ENCODE measurements at places on chromosomes 7 and 10.

GRCh38 chr10:74973741-74974392 lies 137.6 kb upstream of the SAMD8 start:
- DNase-seq: no peak

GRCh38 chr7:157475095-157475494 lies 138.3 kb downstream of the DNAJB6 start:
- DNase-seq: no peak

DNA sequence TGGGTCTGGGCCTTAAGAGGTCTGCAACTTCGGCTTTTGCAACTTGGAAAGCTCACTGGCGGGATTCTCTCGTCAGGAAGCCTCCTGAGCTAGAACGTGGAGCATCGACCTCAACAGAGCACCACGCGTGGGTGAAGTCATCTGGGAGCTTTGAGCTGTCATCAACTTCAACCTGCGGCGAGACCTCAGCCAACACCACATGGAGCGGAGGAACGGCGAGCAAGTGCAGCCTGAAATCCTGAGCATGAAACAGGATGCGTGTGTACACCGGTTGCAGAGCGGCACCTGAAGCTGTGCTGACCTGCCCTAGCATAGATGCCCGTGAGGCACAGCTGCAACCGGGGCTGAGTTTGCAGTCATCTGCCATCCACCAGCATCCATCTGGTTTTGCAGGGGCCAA lies 295.7 kb upstream of the SHH start:
- no peak for DNase-seq

GRCh38 chr10:73577788-73578187 lies 13.4 kb downstream of the USP54 start:
- no peak for DNase-seq

- DNase-seq: no peak
Measured at GRCh38 chr7:139329119-139329518, 12.0 kb upstream of the FMC1 start.

- DNase-seq: no peak
Measured at GRCh38 chr10:9097206-9097990, 1042.9 kb downstream of the GATA3 start.

- DNase-seq: no peak
Measured at GRCh38 chr7:148535217-148535616, 55.3 kb upstream of the C7orf33 start.

DNA sequence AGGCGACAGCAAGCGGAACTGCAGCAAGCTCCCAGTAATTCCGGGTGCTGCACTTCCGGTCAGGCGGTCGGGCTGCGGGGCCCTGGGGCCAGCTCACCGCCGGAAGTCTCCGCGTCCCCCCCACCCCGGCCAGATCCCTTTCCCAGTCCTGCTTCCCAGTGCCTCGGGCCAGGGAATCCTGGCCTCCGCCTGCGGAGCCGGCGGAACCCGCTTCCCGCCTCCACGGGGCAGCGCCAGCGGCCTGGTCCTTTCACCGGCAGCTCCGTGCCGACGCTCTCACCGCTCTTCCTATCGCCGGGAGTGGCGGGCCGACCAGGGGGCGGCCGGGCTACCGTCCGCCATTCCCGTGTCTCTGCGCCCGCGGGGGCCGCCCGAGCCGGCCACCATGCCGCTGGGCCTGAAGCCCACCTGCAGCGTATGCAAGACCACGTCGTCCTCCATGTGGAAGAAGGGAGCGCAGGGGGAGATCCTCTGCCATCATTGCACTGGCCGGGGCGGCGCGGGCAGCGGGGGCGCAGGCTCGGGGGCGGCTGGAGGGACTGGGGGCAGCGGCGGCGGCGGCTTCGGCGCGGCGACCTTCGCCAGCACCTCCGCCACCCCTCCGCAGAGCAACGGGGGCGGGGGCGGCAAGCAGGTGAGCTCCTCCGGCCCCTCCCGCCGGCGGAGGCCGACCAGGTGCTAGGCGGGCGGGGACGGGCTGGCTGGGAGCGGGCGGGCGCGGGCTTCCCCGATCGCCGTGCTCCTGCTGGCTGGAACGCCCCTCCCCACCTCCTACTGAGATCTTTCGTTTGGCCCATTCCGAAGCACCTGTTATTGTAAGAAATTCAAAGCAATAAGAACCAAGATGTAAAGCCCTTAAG lies at the start of gene GATAD1:
TSS of gene GATAD1 (plus strand) at position 138 of the 860 bp plus-strand sequence. CDS start at position 386, 248 bp downstream.
- DNase-seq: peak; percentile 91

DNA sequence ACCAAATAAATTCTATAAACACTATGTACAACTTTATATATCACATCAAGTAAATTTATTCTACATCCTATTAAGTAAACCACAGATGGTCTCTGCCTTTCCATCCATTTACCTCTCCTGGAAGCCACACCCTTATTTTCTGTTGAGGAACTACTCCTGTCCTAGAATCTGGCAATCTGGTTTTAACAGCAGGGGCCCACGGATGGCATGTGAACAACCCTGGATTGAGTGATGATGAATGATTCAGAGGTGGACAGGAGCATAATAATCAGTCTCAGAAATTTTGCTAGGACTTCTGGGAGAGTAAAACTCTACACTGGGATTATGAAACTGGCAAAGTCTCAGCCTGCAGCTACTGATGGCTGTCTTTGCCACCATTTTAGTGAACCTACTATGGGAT lies 54.1 kb downstream of the CDK6 start:
- no peak for DNase-seq

- DNase-seq: no peak
Measured at GRCh38 chr7:142250705-142251104, 7.2 kb downstream of the PRSS58 start.

- DNase-seq: no peak
Measured at GRCh38 chr7:159060440-159060839, 84.2 kb downstream of the VIPR2 start.

DNA sequence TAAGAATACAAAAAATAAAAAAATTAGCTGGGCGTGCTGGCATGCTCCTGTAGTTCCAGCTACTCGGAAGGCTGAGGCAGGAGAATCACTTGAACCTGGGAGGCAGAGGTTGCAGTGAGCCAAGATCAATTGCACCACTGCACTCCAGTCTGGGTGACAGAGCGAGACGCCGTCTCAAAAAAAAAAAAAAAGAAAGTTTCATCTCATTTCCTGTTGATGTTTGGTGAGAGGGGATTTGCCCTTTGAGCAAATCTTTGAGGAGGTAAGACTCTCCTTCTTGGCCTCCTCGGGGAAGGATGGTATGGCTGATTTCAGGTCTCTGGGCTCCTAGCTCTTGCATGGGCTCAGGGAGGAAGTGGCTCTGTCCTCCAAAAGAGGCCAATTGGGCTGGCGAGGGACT lies 3.6 kb upstream of the GRID2IP start:
- no peak for DNase-seq

- no peak for DNase-seq
Measured at GRCh38 chr7:74464931-74465886, 11.5 kb downstream of the GTF2IRD1 start.

GRCh38 chr7:72106405-72106804 lies 305.7 kb downstream of the CALN1 start:
- no peak for DNase-seq

DNA sequence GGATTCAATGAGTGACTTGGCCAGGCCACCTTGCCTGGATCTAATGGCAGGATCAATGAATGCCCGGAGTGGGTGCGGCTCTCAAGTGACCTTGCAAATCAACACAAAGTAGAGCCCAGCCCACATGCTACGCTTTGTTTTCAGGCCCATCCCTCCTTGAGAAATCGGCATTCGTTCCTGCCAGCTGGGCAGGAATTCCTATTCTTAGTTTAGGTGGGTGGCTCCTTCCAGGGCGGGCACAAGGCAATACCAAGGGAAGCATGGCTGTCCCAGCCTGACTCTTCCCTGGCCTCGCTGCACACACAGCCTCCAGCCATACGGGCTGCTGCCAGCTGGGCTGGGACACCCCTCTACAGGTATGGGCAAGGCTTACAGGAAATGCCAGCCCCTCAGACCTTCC lies 119.3 kb downstream of the SH3PXD2A start:
- no peak for DNase-seq

GRCh38 chr7:101315336-101315735 lies 6.3 kb downstream of the IFT22 start:
- DNase-seq: peak; percentile 27

DNA sequence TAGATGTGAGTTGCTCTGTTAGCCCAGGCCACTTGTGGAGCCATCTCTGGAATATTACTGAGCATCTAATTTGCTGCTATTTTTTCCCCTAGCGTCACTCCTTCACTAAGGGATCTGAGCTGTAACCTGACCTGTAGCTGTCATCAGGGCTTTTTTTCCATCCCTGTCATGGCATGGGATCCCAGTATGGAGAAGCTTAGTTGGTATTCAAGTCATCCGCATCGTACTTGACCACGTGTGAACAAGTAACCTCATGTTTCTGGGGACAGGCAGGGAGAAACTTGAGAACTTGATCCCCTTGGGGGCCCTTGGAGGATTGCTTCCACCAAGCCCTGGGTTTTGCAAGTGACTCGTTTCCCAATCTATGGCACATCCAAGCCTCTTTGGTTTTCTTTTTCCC lies 474.4 kb upstream of the GALNT17 start:
- no peak for DNase-seq

DNA sequence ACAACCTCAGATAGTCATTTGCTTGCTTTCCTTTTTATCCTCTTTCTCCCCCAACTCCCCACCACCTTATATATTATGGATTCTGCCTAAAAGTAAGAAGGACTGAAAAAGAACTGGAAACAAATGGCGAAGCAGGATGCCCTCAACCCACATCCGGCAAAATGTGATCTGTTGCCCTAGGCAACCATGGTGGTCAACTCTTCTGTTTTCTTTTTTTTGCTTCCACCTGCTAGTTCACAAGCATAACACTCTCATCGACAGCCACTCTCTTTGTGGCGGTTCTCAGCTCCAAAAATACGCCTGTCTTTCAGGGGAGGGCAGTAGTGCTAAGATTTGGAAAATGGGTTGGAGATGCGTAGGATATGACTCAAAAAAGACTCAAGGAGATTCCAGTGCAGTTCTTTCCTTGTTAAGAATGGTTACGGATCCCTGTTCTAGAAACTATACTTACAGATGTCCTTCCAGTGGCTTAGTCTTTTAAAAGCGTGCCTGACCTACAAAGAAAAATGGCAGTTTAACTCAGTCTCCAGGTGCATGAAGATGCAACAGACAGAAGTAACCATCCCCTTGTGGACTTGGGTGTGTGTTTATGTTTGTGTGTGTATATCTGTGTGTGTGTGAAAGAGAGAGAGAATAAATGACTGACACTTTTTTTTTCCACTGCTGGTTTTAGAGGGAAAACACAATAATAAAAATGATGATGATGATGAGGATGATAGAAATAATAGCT lies 10.7 kb downstream of the APBB1IP start:
- no peak for DNase-seq

- DNase-seq: peak; percentile 14
Measured at GRCh38 chr10:122561212-122561611, 658 bp downstream of the DMBT1 start.

GRCh38 chr10:93255546-93255945 lies 181.9 kb downstream of the CYP26A1 start:
- DNase-seq: no peak

DNA sequence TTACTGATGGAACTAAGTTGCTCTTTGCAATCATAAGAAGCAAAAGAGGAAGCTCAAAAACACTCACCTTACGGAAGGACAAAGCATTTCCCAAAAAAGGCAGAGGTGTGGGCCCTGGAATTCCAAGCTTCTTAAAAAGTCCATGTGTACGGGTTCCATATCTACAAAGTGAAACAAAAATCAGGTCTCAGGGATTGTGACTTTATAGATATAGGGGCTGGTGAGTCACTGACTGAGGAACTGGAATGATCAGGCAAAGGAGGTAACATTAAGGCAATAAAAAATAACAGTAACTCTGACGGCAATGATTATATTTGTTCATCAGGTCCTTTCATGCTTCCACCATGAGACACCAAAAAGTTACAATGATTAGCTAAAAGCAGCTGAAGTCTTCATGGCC lies 4.0 kb downstream of the CYP3A7 start:
- DNase-seq: no peak

DNA sequence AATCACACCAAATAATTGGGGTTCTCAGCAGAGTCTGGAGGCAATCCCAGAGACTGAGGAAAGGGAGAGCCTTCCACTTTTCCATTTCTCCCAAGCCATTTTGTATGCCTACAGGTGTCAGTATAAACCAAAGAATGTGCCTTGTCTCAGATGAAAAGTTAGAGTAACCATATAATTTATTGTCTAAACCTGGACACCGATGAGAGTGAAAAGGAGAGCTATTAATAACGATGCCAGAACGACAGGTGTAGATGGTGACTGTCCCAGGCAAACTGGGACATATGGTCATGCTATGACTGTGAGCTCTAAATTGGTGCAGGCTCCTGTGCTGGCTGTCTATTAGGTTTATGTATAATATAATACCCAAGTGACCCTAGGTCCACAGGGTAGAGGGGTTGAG lies 219.6 kb downstream of the ARHGAP12 start:
- no peak for DNase-seq

DNA sequence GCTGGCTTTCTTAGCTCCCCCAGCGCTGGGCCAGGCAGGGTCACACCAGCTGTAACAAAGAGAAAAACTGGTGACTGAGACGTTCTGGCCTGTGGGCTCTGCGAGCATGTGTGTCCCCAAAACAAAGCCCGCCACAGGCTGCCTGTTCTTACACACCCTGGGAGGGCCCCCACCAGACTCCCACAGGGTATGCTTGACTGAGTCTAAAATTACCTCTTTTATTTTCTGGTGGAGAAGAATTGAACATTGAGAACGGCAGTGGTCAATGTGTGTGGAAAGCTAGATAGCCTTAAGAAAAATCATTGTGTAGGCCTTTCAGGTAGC lies 808 bp downstream of the C10orf71 start:
- no peak for DNase-seq

- peak; percentile 96 for DNase-seq
Measured at GRCh38 chr7:76303202-76304147, 1.0 kb downstream of the HSPB1 start.

- no peak for DNase-seq
Measured at GRCh38 chr10:91238191-91238590, 17.7 kb downstream of the PCGF5 start.

- no peak for DNase-seq
Measured at GRCh38 chr10:123642293-123642692, 23.9 kb upstream of the GPR26 start.

- DNase-seq: no peak
Measured at GRCh38 chr10:121216721-121217181, 365.6 kb downstream of the WDR11 start.

- no peak for DNase-seq
Measured at GRCh38 chr10:82498976-82499375, 624.0 kb downstream of the NRG3 start.

- DNase-seq: peak; percentile 41
Measured at GRCh38 chr7:131608116-131608500, 51.7 kb upstream of the PODXL start.

DNA sequence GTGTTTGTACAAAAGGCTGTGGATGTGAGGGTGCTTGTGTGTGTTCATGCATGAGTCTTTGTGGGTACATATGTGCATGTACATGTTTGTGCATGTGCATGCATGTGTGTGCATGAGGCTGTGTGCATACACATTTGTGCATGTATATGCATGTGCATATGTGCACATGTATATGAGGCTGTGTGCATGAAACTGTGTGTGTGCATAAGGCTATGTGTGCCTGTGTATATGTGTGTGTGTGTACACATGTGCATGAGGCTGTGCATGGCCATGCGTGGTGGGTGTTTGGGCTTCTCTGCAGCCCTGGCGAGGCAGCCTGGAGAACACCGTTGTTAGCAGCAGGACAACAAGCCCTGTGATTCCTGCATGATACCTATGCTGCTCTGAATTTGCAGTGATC lies 207.7 kb upstream of the ADCY1 start:
- no peak for DNase-seq

Measured in fibroblast of skin of abdomen (primary cell).